ENCODE measurements at places on chromosomes 7 and 10.

DNA sequence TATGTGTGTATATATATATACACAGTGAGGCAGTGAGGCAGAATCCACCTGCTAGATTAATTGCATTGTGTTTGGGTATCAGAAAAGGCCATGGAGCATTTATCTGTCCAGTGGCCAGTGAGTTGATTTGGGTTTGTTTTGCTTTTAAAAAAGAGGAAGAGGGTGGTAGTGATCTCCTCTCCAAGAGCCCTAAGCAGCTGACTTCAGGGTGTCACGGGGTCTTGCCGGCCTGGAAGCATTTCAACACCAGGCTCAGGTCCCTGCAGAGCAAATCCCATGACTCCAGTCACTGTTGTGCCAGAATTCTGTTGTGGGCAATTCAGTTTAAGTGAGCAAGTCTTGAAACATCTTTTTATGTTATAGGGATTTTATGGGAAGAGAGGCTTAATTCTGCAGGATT lies 30.6 kb upstream of the GPNMB start:
- no peak for DNase-seq

DNA sequence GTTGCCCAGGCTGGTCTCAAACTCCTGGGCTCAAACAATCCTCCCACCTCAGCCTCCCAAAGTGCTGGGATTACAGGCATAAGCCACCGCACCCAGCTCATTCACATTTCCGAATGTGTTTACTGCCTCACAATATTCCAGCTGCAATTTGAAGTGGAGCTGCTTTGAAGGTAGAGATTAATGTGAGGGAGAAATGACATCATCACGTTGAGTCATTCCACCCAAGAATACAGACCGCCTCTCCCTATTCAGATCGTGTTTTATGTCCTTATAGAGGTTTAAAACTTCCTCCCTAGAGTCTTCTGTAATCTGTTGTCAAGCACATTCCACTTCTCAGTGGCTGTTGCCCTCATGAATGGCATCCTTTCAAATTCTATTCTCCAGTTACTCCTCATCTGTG lies 100.4 kb upstream of the PDGFA start:
- no peak for DNase-seq

GRCh38 chr10:132547421-132547861 lies 9.9 kb downstream of the INPP5A start:
- no peak for DNase-seq

DNA sequence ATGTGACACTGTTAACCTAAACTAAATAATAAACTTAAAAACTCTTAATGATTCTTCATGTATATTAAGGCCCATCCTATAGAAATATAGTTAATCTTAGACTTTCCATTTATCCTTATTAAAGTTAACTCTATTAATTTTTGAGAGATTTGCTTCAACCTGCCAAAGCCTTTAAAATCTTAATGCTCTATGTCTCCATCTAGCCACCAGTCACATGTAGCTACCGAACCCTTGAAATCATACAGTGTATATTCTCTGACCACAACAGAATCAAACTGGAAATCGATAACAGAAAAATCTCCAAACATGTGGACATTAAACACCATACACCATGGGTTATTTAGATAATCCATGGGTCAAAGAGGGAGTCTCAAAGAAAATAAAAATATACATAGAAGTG lies 51.9 kb downstream of the ASZ1 start:
- DNase-seq = no peak

DNA sequence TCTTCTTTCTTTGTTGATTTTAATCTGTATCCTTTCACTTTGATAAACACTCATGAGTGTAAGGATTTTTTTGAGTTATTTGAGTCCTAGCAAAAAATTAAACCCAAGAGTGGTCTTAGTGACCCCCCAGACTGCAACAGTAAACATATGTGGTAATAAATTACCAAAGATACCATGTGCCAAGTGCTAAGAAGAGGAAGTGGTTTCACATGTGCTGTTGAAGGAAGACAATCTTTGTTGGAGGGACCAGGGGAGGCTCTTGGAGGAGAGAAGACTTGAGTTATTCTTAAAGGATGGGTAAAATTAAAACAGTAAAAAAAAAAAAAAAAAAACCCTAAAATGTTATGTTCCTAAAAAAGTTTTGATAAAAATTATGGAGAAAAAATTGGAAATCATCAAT lies 150.2 kb downstream of the SEC23IP start:
- no peak for DNase-seq

DNA sequence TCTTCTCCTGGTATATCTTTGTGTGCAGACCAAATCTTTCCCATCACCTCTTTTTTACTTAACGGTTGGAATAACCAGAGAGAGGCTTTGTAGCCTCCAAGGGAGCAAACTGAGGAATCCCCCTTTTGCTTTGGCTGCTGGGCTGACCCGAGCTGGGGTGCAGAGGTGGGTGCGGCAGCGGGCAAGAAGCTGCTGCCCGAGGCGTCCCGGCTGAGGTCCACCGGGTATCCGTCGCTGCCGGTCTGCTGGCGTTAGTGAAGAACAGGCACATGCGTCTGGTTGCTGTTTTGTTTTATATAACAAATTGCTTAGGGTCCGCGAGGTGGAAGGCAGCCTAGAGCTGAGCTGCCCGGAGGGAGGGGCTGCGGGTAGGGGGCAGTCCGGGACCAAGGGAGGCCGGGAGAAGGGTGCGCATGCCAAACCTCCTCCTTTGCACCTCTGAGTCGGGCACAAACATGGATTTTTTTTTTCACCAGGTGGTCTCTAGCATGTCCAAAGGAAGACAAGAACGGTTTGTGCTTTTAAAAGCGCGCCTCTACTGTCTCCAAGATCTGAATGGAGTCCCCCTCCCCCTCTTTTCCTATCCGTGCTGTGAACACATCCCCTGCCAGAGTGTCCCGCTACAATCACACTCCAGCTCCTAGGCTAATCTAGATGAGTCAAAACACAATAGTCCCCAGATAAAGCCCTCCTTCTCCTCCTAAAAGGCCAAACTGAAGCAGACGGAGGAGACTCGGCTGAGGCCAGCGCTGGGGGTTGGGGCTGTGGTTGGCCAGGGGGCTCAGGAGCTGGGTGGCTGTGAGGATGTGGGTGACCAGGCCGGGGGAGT lies 6.8 kb upstream of the GATA3 start:
- no peak for DNase-seq

GRCh38 chr7:100402241-100402640 lies 26.3 kb downstream of the ZCWPW1 start:
- no peak for DNase-seq

DNA sequence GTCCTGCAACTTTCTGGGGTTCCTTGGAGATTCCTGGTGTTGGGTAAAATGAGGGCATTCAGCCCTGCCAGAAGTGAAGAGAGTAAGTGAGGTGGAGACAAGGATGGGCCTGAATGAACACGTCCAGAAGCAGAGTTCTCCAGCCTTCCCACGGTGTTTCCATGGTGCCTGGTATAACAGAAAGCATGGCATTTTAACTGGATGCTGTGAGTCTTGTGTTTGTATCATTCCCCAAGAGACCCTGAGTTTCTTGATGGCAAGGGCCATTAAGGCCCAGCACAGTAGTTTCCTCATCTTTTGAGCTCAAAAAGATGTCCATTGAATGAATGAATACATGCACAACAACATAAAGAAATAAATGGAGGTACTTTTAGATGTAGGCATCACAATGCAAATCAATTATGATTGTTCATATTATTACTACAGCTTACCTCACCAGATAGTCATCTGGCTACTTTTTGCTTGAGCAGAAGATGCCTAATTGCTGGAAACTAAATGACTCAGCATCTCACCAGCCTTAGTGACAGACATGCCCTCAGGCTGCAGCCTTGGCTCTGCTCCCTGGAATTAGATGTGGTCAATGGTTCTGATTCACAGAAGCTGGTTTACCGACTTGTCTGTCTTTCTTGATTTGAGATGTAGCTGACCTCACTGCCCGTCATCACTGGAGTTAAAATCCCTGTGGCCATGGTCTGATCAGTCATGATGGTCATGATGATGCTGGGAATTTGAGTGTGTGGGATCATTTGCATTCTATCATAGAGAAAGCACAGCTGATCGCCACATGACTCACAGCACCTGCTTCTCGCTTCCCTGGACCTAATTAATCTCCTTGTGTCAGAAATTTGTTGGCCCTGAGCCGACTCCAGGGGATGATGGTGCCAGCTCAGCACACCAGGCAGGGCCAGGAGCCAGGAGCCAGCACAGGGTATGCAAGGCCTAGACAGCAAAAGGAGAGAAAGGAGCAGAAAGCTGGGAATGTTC lies 83.9 kb downstream of the CXCL12 start:
- DNase-seq = peak; percentile 53

DNA sequence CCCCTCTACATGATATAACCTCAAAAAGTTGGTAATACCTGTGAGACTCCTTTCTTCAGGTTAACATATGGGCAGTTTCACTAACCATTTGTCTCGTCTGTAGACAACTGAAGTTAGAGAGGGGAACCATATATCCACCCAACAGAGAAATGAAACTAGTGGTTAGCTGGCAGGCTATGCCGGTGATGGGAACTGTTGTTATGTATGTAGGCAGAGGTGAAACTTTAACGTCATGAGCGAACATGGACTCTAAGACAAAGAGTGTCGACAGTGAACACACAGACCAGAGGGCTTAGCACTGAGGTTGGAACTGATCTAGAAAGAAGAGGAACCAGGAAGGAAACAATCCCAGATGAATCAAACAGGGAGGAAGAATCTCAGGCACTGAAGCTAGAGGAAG lies 112.4 kb downstream of the ELMO1 start:
- DNase-seq = no peak

DNA sequence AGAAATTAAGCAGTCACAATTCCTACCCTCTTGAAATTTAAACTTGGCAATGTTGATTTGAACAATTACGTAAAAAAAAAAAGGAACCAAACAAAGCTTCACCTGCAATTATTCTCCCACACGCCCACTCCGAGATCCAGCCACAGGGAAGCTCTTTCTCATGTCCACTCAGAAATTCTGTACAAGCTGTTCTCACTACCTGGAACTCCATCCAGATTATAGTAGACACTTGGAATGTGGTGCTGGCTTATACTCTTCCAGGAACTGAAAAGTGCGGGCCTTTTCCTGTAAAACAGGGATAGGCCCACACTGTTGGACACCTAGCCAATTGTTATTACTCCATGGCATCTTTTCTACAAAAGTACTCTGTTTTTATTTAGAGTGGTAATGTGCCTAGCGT lies 20.3 kb upstream of the TOMM7 start:
- no peak for DNase-seq

DNA sequence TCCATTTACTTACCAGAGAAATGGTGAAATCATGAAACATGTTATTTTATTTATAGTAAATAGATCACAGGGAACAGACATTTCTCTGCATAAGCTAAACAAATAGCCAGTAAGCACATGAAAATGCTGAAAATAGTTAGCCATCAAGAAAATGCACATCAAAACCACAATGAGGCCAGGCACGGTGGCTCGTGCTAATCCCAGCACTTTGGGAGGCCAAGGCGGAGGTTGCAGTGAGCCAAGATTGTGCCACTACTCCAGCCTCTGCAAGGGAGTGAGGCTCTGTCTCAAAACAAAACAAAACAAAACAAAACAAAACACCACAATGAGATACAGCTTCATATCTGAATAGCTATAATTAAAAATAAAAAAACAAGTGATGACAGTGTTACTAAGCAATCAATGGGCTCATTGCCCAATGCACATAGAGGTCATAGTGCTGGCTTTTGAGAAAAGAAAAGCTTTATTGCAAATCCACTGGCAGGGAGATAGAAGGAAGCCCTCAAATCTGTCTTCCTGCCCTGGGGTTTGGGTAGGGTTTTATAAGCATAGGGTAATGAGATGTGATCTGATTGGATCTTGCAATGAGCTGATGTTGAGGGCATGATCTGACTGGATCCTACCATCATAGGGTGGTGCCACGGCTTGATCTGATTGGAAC lies 16.2 kb downstream of the CSTF2T start:
- no peak for DNase-seq

- DNase-seq = peak; percentile 11
Observed at GRCh38 chr10:70115948-70116682, 16.5 kb downstream of the AIFM2 start.

- no peak for DNase-seq
Observed at GRCh38 chr7:134246347-134246746, 70.4 kb downstream of the SLC35B4 start.

DNA sequence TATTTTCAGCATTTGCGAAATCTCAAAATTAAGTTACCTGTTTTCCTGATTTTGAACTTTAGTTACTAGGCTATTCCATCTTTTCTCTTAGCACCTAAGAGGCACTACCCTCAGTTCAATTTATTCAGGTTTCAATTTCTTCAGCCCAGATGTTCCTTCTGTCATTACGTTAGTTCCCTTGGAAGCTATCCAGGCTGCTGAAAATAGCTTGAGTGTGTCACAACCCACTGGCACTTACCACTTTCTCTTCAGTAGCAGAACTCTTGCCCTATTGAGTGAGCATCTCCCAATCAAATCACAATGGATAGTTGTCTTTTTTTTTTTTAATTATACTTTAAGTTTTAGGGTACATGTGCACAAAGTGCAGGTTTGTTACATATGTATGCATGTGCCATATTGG lies 332.7 kb upstream of the LRGUK start:
- DNase-seq = peak; percentile 51

DNA sequence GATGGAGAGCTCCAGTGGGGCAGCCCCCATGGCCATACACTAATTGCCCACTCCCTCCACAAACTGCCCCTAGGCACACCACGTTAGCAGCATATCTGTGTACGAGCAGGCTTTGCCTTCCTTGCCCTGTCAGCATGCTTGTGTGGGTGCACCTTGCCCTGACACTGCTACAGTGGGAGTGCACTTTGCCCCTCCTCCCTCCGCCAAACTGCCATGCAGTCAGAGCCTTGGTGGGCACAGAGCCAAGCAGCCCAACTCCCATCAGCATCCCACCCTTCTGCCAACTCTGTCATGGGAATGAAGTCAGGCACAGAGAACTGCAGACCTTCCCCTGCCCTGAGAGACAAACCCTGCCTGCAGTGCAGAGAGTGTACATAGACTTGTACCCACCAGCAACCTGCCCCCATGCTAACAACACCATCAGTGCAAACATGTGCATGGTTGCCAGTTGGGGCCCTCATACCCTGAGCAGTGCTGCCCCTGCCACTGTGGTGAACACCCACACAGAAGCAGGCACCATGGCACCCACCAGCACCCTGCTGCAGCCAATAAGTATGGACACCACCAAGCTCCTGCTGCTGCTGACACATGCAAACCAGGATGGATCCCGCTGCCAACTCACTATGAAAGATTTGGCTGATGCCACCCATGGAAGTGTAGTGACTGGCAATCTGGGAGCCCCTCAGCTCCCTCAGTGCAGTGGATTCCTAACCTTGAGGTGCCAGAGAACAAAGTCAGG lies 1197.7 kb upstream of the CELF2 start:
- DNase-seq = no peak

DNA sequence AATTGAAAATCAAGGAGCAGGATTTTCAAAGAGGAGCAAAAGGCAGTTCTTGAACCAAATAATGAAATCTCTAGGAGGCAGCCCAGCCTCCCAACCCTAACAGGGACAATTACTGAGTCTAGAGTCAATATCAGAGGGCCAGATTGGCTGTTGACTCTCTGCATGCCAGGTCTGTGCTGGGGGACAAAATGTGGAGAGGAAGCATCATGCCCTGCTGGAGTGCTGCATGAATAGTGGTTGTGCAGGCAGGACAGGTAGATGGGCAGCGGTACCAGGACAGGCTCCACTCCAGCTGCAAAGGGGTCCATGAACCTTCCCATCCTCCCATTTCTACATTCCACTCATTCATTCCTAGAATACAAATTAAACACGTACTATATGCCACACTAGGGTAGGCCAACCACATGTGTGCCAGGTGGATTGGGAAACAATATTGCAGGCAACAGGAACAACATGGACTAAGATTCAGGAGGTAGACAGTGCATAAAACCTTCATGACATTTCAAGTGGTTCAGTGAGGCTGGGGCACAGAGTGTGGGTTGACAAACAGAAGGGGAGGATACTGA lies 30.4 kb upstream of the MAT1A start:
- no peak for DNase-seq

All from NCI-H1105 treated with DMSO at 0.1 percent for 48 hours (cell line).